ENCODE measurements at places on chromosomes 2 and 18. TPM values are rescaled to one million over a fixed set of nuclear protein-coding genes. Genes with fewer than 3 reads are reported as not detected.

DNA sequence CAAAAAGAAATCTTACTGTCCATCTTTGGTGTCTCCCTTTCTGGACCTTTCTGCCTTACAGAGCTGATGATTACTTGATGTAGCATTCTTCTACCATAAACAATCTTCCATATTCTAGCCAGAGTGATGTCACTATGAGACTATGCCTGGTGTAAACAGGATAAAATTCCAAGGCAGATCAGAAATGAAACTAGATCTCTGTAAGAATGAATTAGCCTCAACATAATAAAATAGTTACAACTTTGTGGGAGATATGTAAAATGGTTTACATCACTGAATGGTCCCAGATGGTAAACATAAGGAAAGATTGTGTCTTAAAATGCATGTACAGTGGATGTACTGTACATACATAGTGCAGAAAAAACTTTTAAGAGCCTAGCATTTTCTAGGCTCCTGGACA is 112.3 kb upstream of the ZNF521 start:
- H3K36me3 ChIP-seq: no peaks in the 10 kb centered on the region
- peak; percentile 62 for DNase-seq
- H3K27me3 ChIP-seq: no peaks in the 10 kb centered on the region
- H3K4me3 ChIP-seq: no peak overlapping the region
- no peaks in the 10 kb centered on the region for H3K4me1 ChIP-seq

DCAF17 gene
- 25.2 TPM for total RNA-seq

C2orf66 gene
- total RNA-seq: 0.54 TPM

- DNase-seq: peak; percentile 49
- peak overlapping the region; percentile 35 for H3K27ac ChIP-seq
- H3K27me3 ChIP-seq: no peaks in the 10 kb centered on the region
- no peaks in the 10 kb centered on the region for H3K36me3 ChIP-seq
- H3K4me3 ChIP-seq: no peak overlapping the region
- H3K4me1 ChIP-seq: peaks cover 15% of the 10 kb centered on the region
Measured at GRCh38 chr18:28903306-28903705, 726.4 kb upstream of the CDH2 start.

- H3K4me1 ChIP-seq: no peaks in the 10 kb centered on the region
- no peaks in the 10 kb centered on the region for H3K27me3 ChIP-seq
- no peak overlapping the region for H3K4me3 ChIP-seq
- no peak for DNase-seq
Measured at GRCh38 chr18:74478880-74479279, 17.3 kb upstream of the CNDP2 start.

- H3K36me3 ChIP-seq: no peaks in the 10 kb centered on the region
- H3K4me1 ChIP-seq: peaks cover 6% of the 10 kb centered on the region
- no peak overlapping the region for H3K4me3 ChIP-seq
- no peaks in the 10 kb centered on the region for H3K27me3 ChIP-seq
Measured at GRCh38 chr2:61009355-61009754, 8.2 kb upstream of the PEX13 start.

TBR1 gene
- total RNA-seq: not detected

VIL1 gene
- total RNA-seq: not detected

DNA sequence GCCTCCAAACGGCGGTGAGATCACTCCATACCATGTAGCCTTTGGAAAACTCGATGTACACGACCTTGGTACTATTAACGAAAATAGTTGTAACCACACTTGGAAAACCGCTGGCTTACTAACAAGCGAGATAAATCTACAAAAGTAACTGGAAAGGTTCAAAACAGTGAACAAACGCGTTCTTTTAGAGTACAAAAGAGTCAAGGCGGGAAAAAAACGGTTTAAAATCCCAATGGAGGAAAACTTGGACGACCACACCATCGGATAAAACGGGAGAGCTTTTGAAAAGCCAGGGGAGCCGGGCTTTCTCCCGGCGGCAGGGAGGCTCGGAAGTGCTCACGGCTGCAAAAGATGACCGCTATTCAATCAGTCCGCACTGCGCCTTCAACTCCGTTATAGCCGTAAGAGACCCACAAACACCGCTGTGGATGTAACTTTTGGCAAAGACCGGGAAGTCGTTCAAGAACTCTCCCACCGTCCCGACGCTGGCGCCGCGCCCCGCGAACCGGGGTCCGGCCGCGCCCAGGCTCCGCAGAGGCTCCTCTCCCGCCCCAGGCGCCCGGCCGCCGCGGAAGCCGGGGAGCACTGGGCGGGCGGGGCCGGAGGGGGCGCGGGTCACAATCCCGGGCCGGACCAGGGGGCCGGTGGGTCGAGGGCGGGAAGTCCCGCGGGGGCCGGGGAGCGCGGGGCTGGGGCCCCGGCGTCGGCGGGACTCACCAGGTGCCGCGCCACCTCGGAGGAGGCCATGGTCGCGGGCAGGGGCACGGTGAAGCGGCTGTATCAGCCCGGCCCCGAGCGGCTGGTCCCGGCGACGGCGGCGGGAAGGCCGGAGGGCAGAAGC is 465 bp downstream of the SEPTIN10 start:
- peaks cover 36% of the 10 kb centered on the region for H3K4me1 ChIP-seq
- peak; percentile 61 for DNase-seq
- peak overlapping the region; percentile 99 for H3K4me3 ChIP-seq
- no peaks in the 10 kb centered on the region for H3K36me3 ChIP-seq

MEP1B gene
- total RNA-seq: not detected

DNA sequence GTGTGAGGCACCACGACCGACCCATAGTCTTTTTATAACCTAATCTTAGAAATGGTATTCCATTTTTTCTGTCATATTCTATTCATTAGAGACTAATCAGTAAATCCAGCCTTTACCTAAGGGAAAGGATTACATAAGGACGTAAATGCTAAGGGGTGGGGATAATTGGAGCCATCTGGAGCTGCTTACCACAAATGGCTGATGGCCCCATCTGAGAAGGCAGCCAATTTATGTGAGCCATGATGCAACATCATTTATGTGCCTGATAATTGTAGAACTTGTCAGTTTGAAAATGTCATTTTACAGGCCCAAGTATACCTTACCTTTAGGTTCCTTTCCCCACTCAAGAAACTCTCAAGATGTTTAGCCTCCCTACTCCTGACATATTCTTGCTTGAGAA is 44.0 kb downstream of the ARHGEF33 start:
- H3K27me3 ChIP-seq: no peaks in the 10 kb centered on the region
- no peaks in the 10 kb centered on the region for H3K36me3 ChIP-seq
- no peak overlapping the region for H3K27ac ChIP-seq
- no peaks in the 10 kb centered on the region for H3K4me1 ChIP-seq

EGR4 gene
- total RNA-seq: not detected

- no peaks in the 10 kb centered on the region for H3K36me3 ChIP-seq
- H3K27me3 ChIP-seq: peaks cover 11% of the 10 kb centered on the region
- H3K4me1 ChIP-seq: no peaks in the 10 kb centered on the region
- no peak for DNase-seq
Measured at GRCh38 chr2:120490091-120490798, 144.3 kb downstream of the INHBB start.

- H3K4me3 ChIP-seq: no peak overlapping the region
- H3K36me3 ChIP-seq: no peaks in the 10 kb centered on the region
- no peak overlapping the region for H3K27ac ChIP-seq
- no peaks in the 10 kb centered on the region for H3K27me3 ChIP-seq
- DNase-seq: peak; percentile 7
- no peaks in the 10 kb centered on the region for H3K4me1 ChIP-seq
Measured at GRCh38 chr18:72908181-72908580, 40.4 kb upstream of the NETO1 start.

DNA sequence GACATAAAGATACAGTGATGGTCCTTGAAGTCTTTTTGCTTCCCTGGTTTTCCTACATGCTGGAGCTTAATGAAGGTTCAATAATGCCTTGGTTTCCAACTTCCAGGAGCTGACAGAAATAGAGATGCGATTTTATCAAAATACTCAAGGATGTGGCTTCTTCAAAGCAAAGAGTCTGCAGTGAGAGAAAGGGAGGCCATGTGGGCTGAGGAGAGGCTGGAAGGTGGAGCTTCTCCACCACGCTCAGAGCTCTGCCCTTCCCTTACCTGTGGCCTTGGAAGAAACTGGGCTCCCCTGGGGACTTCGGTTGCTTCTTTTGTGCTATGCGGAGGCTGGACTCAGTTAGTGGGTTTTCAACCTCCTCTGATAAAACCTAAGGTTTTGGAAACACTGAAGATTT is 175.0 kb upstream of the APCDD1 start:
- no peaks in the 10 kb centered on the region for H3K36me3 ChIP-seq
- DNase-seq: no peak
- no peaks in the 10 kb centered on the region for H3K27me3 ChIP-seq
- no peaks in the 10 kb centered on the region for H3K4me1 ChIP-seq
- no peak overlapping the region for H3K4me3 ChIP-seq
- H3K27ac ChIP-seq: no peak overlapping the region

DNA sequence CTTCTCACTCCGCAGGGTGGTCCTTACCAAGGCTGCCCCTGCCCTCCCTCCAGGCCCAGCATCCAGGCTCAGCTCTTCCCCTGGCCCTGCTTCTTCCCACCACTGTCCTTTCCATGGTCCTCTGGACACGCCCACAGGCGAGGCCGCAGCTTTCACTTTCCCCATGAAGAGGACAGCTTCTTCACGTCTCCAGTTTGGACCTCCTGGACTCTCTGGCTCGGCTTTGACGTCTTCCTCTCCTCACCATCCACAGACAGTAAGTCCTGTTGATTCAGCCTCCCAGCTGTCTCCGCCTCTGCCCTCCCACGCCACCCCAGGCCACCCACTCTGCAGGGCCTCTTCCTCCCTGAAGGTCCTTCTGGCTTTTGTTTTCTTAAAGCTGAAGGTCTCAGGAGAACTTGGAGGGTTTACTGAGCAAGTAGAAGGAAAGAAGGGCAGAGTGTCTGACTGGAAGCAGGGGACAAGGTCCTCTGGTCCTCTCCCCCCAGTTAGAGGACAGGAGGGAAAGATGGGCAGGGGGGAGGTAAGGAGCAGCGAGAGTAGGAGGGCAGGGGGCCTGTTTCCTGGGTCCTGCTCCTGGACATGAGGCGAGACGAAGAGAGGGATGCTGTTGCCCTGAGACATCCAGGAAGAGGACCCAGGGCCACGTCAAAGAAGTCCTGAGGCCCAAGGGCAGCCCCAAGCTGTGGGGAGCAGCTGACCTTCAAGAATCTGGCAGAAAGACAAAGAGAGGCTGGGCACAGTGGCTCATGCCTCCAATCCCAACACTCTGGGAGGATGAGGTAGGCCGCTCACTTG is 24.7 kb upstream of the NMUR1 start:
- H3K4me3 ChIP-seq: no peak overlapping the region
- H3K36me3 ChIP-seq: no peaks in the 10 kb centered on the region
- H3K27me3 ChIP-seq: peaks cover under 1% of the 10 kb centered on the region
- H3K4me1 ChIP-seq: peaks cover 4% of the 10 kb centered on the region
- no peak for DNase-seq
- H3K27ac ChIP-seq: no peak overlapping the region

HAT1 gene
- 28.6 TPM for total RNA-seq

GRCh38 chr18:77733292-77733903 is 483.8 kb downstream of the GALR1 start:
- DNase-seq: no peak
- H3K27ac ChIP-seq: no peak overlapping the region
- H3K4me3 ChIP-seq: no peak overlapping the region
- H3K27me3 ChIP-seq: no peaks in the 10 kb centered on the region

DNA sequence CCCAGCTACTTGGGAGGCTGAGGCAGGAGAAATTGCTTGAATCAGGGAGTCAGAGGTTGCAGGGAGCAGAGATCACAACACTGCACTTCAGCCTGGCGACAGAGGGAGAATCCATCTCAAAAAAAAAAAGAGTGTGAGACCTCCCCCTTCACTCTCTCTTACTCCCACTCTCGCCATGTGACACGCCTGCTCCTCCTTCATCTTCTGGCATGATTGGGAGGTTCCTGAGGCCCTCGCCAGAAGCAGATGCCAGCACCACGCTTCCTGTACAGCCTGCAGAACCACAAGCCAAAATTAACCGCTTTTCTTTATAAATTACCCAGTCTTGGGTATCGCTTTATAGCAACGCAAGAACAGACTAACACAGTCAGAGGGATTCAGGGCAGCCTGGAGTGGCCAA is 66.3 kb upstream of the CREB1 start:
- H3K4me3 ChIP-seq: no peak overlapping the region
- no peak overlapping the region for H3K27ac ChIP-seq
- DNase-seq: no peak
- H3K4me1 ChIP-seq: peaks cover 9% of the 10 kb centered on the region
- H3K36me3 ChIP-seq: no peaks in the 10 kb centered on the region
- no peaks in the 10 kb centered on the region for H3K27me3 ChIP-seq

GRCh38 chr2:96801786-96802595 is 14.1 kb upstream of the CNNM3 start:
- no peaks in the 10 kb centered on the region for H3K4me1 ChIP-seq
- no peaks in the 10 kb centered on the region for H3K36me3 ChIP-seq
- no peaks in the 10 kb centered on the region for H3K27me3 ChIP-seq
- H3K4me3 ChIP-seq: no peak overlapping the region

DNA sequence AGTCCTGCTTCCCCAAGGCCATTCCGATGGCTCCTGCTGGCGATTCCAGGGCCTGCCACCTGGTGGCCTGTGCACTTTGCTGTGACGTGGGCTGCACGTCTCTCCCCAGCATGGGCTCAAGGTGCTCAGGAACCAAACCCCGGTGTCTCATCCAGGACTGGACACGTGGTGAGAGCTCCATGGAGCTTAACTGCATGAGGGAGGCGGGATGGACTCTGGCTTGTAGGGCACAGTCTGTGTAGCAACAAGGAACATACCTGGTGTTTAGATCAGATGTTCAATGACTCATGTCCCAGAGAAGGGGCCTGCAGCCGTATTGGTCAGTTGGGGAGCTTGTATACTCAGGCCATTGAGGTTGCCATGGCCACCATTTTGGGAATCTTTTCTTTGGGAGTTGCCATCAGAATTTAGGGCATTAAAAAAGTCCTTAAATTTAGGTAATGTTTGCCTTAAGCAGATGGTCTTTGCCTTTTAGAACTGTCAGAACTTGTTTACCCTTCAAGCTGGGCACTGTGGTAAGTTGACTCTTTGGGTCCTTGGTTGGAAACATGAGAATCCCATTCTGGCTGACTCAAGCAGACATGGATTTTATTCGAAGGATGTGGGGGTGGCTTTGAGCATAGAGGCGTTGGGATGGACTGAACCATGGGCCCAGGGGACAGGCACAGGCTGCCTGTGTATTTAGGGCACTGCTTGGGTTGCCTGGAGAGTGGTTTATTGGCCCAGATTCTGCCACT is 21.0 kb downstream of the AGAP1 start:
- peaks cover 12% of the 10 kb centered on the region for H3K4me1 ChIP-seq
- no peak overlapping the region for H3K27ac ChIP-seq
- no peaks in the 10 kb centered on the region for H3K36me3 ChIP-seq

IL1RL1 gene
- not detected for total RNA-seq
